ENCODE measurements at places on chromosomes 7 and 10. TPM values are rescaled to one million over a fixed set of nuclear protein-coding genes. Genes with fewer than 3 reads are reported as not detected.

The DLX6 gene
- total RNA-seq = 0.15 TPM

The MAGI2 gene
- total RNA-seq = 0.23 TPM

The HHEX gene
- total RNA-seq = 0.19 TPM

The OR2A12 gene
- total RNA-seq = not detected

The EBLN1 gene
- not detected for total RNA-seq

The IQUB gene
- not detected for total RNA-seq

The NCF1 gene
- 1.9 TPM for total RNA-seq

The AOC1 gene
- total RNA-seq = not detected

The CTAGE8 gene
- 3.7 TPM for total RNA-seq

The MALRD1 gene
- 0.08 TPM for total RNA-seq

The ZNF722 gene
- total RNA-seq = not detected

The IRF5 gene
- total RNA-seq = 9.1 TPM

The ZNF3 gene
- 11.4 TPM for total RNA-seq

The PANK1 gene
- 4.6 TPM for total RNA-seq

The SEC31B gene
- total RNA-seq = 0.61 TPM

The SYT15B gene
- not detected for total RNA-seq

The NEUROD6 gene
- not detected for total RNA-seq

The SPACDR gene
- not detected for total RNA-seq

The FAM200A gene
- 4.7 TPM for total RNA-seq

The ZNF398 gene
- total RNA-seq = 9.3 TPM

The NOS3 gene
- total RNA-seq = 1.8 TPM

The EIF5AL1 gene
- 0.84 TPM for total RNA-seq

The GRIFIN gene
- not detected for total RNA-seq

The CALCR gene
- total RNA-seq = not detected

The FEZF1 gene
- total RNA-seq = not detected

The NYAP1 gene
- 4.8 TPM for total RNA-seq

The SSC4D gene
- total RNA-seq = 0.87 TPM

The ANKRD61 gene
- total RNA-seq = not detected

The EPDR1 gene
- 0.15 TPM for total RNA-seq

The UCMA gene
- total RNA-seq = not detected

The PHF14 gene
- 15.9 TPM for total RNA-seq

The PON1 gene
- total RNA-seq = not detected

The RAB19 gene
- 0.15 TPM for total RNA-seq

The OR2A7 gene
- total RNA-seq = 1.1 TPM

The LRMDA gene
- 0.39 TPM for total RNA-seq

The PLEKHS1 gene
- total RNA-seq = not detected

The FAM149B1 gene
- 5.1 TPM for total RNA-seq

The DMBT1 gene
- 0.27 TPM for total RNA-seq

The PNLIP gene
- not detected for total RNA-seq

The FRAT2 gene
- total RNA-seq = 9.1 TPM

The SORCS1 gene
- total RNA-seq = not detected

The C7orf57 gene
- total RNA-seq = 2.3 TPM

The VENTX gene
- total RNA-seq = not detected

The CFTR gene
- not detected for total RNA-seq

The ELAPOR2 gene
- 3.2 TPM for total RNA-seq

The ARID5B gene
- total RNA-seq = 10.4 TPM

The RADIL gene
- total RNA-seq = not detected

The CNOT4 gene
- total RNA-seq = 6.6 TPM

The GPER1 gene
- total RNA-seq = not detected

The HOXA11 gene
- total RNA-seq = 1.3 TPM

The LRRN3 gene
- total RNA-seq = 0.16 TPM

The SMC3 gene
- 21.2 TPM for total RNA-seq

Measured in hair follicular keratinocyte (primary cell).